Right atrium auricular region (tissue), 2 donors: ENCODE measurements at places on chromosomes 6 and 20.

GRCh38 chr6:13526727-13527670 lies 39.6 kb upstream of the GFOD1 start:
- no peak for DNase-seq

DNA sequence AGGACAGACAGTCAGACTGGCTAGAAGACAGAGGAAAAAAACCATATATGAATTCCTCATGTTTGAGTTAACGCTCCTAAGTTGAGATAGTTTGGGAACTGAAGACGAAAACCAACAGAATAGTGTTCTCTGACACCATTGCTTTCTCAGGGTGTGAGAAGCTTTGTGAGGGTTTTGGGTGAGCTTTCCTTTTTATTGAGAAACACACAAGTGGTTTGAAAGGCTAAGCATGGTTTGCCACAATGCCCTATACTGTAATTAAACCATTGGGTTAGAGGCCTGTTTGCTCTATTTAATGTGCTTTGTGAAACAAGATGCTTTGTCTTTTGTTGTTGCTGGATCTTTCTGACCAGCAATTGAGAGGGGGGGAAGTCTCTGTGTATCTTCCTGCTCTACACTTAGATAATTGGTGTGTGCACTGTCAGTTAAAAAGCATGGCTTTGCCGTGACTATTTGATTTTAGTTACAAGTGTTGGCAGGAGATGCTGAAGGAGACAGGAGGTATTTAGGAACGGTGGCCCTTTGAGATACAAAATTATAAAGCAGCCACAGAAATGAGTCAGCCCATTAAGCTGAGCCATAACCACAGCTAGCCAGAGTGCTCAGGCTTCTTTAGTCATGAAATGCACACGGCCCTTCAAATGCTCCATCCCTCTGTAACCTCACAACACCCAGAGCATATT lies 273.0 kb upstream of the PREP start:
- DNase-seq = no peak

DNA sequence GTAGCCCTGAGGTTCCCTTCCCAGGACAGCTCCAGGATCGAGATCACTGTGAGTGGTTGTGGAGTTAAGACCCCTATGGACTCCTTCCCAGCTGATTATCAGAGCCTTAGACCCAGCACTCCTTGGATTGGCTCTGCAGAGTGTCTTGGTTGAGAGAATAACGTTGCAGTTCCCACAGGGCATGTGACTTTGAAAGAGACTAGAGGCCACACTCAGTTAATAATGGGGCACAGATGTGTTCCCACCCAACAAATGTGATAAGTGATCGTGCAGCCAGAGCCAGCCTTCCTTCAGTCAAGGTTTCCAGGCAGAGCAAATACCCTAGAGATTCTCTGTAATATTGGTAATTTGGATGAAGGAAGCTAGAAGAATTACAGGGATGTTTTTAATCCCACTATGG lies 5.2 kb upstream of the BTN2A2 start:
- no peak for DNase-seq

DNA sequence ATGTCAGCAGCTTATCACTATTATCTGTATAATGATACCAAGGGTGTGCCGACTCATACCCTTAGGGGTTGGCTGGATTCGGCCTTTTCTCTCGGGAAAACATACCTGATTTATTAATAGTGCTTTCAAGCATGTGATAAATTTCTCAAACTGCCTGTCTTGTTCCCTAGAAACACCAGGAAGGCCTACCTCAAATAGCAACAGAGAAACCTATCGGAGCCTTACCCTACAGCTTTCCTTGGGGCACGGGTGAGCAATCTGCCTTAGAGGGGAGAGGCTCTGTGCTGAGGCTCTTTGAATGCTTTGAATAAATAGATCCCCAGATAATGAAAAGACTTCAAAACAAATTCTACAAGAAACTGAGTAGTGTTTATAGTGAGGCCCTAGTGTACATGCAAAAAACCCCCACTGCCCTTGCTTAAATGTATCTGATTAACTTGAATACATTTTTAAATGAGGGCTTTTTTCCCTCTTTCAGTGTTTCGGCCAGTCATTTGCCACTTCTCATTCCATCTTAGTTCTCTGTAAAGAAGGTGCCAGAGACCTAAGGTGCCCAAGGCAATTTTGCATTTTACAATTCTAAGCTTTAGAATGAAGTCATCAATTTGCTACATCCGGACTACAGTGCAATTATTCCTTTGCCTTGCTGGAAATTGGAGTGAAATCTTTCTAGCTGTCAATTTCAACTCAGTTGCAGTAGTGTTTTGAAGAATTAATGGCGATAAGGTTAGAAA lies 320.1 kb downstream of the ESR1 start:
- DNase-seq = no peak

GRCh38 chr6:40759264-40759663 lies 172.1 kb upstream of the LRFN2 start:
- no peak for DNase-seq

DNA sequence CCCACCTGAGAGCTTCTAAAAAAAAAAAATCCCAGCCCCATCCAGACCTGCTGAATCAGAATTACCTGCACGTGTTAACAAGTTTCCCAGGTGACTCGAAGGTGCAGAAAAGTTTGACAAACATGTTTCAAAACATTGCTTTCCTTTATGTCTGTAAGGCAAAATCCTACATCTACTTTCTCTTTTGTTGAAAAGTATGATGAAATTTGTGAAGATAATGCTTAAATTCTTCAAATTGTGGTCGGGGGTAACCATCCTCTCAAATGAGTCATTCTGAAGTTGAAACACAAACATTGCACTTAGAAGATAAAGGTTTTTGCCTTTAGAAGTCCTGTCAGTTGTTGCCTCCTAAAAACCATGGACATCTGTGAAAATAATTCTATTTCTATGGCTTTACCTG lies 429.7 kb downstream of the EPHA7 start:
- no peak for DNase-seq

DNA sequence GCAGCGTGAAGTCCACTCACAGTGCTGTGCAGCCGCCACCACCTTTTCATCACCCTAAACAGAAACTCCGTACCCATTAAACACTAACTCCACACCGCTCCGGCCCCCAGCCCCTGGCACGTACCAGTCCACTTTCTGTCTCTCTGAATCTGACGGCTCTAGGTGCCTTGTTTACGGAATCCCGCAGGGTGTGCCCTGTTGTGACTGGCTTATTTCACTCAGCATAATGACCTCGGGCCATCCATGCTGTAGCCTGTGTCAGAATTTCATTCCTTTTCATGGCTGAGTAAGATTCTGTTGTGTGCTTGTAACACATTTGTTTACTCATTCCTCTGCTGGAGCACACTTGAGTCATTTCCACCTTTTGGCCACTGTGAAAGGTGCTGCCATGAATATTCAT lies 18.0 kb downstream of the TCFL5 start:
- DNase-seq = no peak

DNA sequence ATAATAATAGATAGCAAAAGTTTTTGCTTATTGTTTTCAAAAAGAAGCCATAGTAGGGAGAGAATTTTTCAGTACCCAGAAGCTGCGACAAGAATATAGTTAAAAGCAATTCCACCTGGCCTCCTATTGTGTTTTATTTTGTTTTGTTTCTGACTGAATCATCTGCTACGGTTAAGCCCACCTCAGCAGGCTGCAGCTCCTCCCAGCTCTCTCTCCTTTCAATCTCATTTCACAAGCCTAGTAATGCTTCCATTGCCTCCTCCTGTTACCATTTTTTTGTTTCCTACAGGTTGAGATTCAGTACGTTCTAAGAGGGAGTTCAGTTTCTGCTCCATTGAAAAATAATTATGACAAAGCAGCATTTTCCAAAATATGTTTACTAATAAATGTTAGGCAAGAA lies 77.9 kb downstream of the PCSK2 start:
- DNase-seq = no peak

DNA sequence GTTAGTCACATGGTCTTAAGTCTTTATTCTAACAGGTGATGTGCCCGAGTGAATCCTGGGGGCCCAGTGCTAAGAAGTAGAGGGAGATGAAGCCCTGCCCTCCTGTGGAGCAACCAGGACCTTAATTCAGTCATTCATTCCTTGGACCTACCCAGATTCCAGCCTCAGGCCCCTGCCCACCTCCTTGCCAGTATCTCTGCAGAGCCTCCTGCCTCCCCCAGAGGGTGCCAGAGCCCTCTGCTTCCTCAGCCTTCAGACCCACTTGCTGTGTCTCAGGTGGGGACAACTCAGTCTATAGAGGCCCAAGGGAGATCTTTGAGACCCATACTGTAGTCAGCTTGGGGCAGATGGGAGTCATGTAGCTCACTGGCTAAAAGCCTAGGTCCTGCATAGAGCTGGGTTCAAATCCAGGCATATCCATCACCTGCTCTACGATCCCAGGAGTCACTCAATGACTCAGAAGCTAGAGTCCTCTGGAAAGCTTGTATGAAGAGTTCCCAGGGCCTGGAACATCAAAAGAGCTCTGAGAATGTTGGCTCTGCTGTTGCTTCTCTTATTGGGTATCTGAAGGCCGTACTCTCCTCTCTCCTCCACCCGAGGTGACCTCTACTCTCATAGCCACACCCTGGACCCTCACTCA lies 3.9 kb upstream of the SIGLEC1 start:
- no peak for DNase-seq
